ENCODE measurements at places on chromosomes 7 and 10.

DNA sequence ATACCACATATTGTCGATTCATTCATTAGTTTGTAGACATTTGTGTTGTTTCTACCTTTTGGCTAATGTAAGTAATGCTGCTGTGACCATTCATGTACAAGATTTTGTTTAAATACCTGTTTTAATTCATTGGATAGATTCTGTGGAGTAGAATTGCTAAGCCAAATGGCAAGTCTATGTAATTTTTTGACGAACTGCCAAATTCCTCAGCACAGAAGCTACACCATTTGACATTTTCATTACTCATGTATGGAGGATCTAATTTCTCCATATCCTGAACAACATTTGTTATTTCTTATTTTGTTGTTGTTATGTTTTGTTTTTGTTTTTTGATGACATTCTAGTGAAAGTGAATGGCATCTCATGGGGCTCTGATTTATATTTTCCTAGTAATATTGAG is 1351.3 kb upstream of the SORCS1 start:
- DNase-seq = no peak

DNA sequence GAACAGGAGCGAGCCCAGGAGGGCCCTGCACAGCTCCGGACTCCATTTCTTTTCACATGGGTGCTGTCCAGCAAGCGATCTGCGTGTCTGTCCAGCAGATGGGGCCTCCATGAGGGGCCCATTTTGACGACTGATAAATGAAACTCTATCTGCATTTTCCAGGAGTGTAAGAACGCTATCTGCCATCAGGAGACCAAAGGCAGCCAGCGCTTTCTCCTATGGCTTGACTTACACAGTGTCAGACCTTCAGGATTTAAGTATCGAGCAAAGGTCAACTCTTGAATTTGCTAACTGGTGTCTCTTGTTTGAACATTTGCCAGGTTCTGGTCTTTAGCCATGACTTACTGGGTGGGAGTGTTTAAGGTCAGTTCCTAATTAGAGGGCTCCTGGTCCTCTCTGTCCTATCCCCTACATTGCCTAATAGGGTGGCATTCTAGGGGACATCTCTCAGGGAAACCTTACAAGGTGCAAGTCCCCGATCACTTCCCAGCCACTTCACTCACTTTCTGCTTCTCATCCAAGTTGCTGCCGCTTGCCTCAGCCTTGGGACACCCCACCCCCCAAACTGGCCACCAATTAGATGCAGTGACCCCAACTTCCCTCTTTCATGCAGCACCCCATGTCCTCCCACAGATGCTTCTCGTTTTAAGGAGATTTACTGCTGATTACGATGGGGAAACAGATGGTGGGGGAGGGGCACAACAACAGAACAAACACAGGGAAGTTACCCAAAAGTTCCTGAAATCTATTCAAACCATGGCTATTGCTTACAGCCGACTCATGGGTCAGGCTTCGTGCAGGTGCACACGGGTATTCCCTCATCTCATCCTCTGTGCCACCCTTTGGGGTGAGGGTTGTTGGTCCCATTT is 20.0 kb downstream of the VSIR start:
- DNase-seq = no peak

DNA sequence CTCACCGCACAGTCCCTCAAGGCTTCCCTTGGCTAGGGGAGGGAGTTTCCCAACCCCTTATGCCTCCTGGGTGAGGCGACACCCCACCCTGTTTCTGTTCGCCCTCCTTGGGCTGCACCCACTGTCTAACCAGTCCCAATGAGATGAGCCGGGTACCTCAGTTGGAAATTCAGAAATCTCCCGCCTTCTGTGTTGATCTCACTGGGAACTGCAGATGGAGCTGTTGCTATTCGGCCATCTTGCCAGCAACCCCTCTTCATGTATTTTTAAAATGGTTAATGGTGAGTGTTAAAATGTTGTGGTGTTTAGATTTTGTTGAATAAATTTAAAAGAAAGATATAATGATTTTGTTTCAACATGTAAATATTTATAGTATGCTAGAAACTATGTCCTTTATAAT is 22.0 kb downstream of the UMAD1 start:
- no peak for DNase-seq

DNA sequence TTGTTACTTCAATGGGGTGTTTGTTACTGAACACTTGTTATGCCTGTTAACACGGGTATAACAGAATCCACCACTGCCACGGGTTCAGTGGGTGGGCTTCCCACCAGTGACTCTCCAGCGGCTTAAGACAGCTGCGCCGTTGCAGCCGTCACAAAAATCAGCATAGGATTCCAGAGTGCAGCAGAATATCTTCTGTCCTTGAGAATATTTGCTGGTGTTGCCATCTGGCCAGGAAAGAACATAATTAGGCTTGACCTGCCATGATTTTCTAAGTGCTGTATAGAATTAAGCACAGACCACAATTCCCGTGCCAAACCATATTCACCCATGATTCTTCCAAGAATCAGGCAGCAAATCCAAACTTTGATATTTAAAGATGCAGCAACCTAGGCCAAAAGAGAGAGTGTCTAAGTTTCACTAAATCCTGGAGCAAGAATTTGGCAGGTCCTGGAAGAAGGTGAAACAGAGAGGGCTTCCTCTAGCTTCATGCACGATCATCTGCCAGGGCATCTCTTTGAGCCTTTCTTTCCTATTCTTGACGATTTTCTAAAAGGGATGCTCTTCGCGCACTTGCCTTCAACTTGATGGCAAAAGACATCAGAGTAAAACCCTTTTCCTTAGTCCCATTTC is 95.0 kb downstream of the FRMD4A start:
- no peak for DNase-seq

DNA sequence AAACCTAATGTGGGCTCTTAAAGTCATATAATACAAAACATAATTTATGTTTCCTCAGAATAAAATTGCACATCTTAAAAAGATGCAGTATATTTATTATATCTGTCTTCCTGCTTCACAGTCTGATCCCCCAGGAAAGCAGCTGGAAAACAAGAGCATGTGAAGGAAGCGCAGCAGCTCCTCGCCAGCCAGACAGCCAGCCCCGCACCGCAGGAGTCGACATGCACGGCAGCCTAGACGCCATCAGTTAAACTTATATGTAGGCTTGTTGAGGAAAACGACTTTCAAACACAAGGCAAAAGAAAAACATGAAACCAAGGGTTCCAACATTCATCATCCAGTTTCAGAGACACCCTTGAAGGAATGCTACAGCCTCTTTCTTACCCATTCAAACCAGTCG is 59.0 kb downstream of the PAXIP1 start:
- no peak for DNase-seq

DNA sequence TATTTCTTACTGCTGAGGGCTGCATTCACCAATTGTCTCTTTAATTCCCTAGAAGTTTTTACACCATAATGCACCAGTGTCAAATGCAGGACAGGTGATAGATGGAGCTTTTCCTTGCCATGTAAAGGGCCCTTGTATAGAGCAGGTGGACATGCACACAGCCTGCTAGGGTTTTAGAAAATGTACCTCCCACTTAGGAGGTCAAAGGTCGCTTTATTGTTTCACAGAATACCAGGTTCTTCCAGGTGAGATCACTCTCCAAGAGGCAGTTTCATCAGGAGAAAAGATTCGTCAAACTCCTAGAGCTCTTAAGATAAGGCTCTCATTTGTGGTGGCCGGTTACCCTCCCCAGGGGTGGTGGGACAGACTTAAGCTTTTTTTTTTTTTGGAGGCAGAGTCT is 215.8 kb downstream of the PHTF2 start:
- no peak for DNase-seq

GRCh38 chr7:45566386-45566785 is 7.8 kb upstream of the ADCY1 start:
- no peak for DNase-seq

GRCh38 chr7:46854958-46855473 is 726.9 kb downstream of the TNS3 start:
- DNase-seq = no peak

DNA sequence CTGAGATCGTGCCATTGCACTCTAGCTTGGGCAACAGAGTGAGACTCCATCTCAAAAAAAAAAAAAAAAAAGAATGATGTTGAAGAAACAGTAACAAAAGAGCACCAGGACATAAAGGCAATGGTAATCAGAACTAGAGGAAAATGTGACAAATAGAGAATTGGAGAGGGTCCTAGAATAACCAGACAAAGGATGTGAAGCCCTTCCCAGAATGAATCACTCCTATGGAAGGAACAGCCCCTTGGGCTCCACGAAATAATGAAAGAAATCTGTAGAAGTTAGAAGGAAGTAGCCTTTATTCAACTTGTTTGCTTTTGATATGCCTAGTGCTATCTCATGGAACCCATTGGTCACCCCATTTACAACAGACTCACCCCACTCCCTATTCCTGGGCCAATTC is 169.2 kb downstream of the SUGCT start:
- DNase-seq = no peak

GRCh38 chr10:77837248-77837924 is 89.2 kb downstream of the DLG5 start:
- no peak for DNase-seq

GRCh38 chr10:102120991-102121738 is 997 bp upstream of the LDB1 start:
- DNase-seq = no peak

DNA sequence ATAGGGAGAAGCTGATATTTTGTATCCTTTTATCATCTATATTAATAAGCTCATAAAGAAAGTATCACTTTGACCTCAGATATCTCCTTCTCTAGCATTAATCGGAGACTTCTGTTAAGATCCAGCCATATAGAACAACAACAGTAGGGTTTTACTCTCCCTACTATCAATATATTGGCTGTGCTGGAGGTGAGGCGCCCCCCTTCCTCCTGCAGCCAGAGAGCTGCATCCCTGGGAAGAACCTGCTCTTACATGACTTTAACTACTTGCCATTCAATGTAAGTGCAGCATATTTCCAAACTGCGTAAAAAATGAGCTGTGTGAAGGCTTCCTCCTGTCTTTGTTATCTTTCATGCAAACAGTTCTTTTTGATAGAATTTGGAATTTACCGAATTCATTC is 247.8 kb downstream of the SDK1 start:
- DNase-seq = no peak

DNA sequence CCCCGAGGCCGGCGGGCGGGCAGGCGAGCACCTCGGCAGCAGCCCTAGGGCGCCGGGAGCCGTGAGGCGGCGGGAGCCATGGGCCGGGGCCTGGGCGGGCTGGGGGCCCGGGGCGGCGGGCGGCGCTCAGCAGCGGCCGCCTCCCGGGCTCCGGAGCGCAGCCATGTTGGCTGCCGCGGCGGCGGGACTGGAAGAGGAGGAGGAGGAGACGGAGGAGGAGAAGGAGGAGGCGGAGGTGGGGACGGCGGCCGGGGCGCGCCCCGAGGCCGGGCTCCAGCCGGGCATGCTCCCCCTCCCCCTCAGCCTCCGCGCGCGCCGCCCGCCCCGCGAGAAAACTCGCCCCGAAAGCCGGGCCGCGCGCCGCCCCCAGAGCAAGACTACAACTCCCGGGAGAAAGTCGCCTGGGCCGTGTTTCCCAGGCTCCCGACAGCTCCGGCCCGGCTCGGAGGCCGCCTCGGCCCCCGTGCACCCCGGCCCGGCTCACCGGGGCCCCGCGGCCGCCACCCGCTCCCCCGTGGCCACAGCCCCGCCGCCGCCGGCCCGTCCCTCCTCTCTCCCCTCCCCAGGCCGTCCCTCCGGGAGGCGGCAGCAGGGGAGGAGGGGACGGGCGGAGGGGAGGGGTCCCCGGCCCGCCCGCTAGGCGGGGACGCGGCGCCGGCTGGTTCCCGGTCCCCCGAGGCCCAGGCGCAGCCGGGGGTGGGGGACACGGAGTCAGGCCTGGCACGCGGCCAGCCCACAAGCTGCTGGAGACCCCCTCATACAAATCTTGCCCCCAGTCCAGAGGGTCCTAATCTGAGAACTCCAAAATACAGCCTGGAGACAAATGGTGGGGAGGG is at the start of gene DLG5:
Gene DLG5 (minus strand): TSS at position 190 of the 836 bp plus-strand sequence. CDS start 235 bp downstream, outside the sequence.
- no peak for DNase-seq

DNA sequence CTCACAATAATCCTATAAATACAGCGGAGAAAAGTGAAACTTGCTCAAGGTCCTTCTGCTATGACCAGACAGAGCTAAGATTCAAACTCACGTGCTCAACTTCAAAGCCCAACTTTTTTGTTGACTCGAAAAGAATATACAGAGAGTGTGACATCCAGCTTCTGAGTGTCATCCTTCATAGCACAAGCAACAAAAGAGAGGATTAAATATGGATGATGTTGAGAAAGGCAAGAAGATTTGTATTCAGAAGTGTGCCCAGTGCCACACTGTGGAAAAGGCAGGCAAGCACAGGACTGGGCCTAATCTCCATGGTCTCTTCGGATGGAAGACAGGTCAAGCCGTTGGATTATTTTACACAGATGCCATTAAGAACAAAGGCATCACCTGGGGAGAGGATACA is 2.1 kb upstream of the FAM3C start:
- no peak for DNase-seq

GRCh38 chr7:128211626-128212025 is 29.5 kb upstream of the LEP start:
- no peak for DNase-seq

DNA sequence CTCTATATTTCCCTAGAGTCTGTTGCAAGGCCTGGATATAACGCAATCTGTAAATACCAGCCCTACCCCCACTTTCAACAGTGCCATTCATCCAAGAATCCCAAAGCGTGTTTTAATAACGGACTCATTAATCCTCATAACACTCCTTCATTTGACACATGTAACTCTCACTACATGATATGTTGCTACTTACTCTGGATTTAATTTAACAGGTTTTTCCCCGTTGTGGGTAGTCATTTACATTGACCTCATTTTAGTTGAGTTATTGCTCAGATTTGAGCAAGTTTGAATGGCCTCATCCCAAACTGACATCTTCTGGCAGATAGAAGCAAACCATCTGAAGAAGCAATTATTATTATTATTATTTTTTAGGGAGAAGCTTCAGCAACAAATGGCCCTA is 125.4 kb upstream of the NPVF start:
- DNase-seq = no peak

Measured in NCI-H2081 treated with DMSO at 0.1 percent for 48 hours (cell line).